ENCODE measurements at places on chromosomes 6 and 20. TPM values are rescaled to one million over a fixed set of nuclear protein-coding genes. Genes with fewer than 3 reads are reported as not detected.

BTNL2 gene
- not detected for total RNA-seq

TAGAP gene
- total RNA-seq: not detected

MOCS3 gene
- total RNA-seq: 4.3 TPM

- DNase-seq: no peak
- peaks cover 2% of the 10 kb centered on the region for H3K27me3 ChIP-seq
Measured at GRCh38 chr6:106122938-106123656, 37.0 kb downstream of the PRDM1 start.

DNA sequence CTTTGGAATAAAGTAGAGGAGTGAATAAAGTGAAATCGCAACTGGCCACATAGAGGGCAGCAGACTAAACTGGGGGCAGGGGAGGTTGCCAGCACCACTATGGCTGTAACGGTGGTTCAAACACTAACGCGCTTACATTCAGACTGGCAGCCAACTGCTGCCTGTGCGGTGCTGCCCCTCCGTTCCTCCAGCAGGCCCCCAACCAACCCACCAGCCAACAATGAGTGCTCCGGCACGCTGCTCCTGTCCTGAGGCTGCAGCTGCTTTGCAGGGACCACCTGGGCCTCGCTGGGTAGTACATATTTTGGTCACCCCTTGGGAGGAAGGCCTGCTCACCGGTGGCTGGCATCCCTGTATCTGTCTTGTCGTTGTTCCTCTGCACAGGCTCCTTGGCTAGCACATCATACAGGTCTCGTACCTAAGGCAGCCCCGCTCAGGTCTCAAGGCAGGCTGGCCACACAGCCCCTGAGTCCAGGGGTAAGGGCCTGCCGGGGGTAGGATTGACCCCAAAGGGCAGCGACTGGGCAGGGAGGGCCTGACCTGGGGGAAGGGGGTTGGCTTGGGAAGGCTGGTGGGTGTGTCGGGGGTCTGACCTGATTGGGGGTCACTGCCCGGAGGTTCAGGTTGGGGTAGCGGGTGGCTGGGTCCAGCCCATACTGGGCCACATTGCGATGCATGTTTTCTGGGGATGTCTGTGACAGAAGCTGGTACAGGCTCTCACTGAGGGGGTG, 6.3 kb downstream of the MICAL1 start:
- no peaks in the 10 kb centered on the region for H3K27me3 ChIP-seq
- peaks cover 29% of the 10 kb centered on the region for H3K36me3 ChIP-seq
- H3K27ac ChIP-seq: no peak overlapping the region

GRCh38 chr20:48962976-48963771, 41.7 kb downstream of the ARFGEF2 start:
- peaks cover 12% of the 10 kb centered on the region for H3K36me3 ChIP-seq
- H3K4me1 ChIP-seq: peaks cover 17% of the 10 kb centered on the region
- no peaks in the 10 kb centered on the region for H3K27me3 ChIP-seq
- no peak for DNase-seq

- H3K27ac ChIP-seq: no peak overlapping the region
- no peak for DNase-seq
- H3K4me1 ChIP-seq: no peaks in the 10 kb centered on the region
- no peaks in the 10 kb centered on the region for H3K36me3 ChIP-seq
- no peak overlapping the region for H3K4me3 ChIP-seq
Measured at GRCh38 chr20:12597551-12597950, 411.2 kb upstream of the SPTLC3 start.

GRCh38 chr20:51680067-51680749, 88.0 kb downstream of the ATP9A start:
- H3K4me1 ChIP-seq: peaks cover 22% of the 10 kb centered on the region
- H3K4me3 ChIP-seq: no peak overlapping the region
- H3K27ac ChIP-seq: no peak overlapping the region
- no peak for DNase-seq

DNA sequence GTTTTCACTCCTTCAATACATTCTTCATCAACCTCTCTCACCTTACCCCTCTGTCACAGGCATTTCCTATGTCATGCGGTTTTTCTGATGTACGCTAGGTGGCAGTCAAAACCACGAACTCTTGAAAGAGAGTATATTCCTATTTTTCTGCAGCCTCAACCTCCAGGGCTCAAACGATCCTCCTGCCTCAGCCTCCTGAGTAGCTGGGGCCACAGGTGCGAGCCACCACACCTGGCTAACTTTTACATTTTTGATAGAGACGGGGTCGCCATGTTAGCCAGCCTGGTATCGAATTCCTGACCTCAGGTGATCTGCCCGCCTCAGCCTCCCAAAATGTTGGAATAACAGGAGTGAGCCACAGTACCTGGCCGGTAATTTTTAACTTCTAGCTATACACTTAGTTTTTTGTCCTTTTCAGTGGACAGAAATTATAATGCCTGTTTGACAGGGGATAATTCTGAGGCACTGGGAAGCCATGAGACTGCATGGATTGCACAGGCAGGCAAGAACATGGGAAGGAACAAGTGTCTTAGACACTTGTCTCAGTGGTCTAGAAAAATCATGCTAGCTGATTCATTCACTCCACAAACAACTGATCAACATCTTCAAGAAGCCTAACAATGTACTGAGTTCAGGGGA, 22.5 kb upstream of the HFE start:
- H3K4me1 ChIP-seq: peaks cover 15% of the 10 kb centered on the region
- H3K27ac ChIP-seq: no peak overlapping the region
- no peaks in the 10 kb centered on the region for H3K36me3 ChIP-seq
- no peak overlapping the region for H3K4me3 ChIP-seq

DNA sequence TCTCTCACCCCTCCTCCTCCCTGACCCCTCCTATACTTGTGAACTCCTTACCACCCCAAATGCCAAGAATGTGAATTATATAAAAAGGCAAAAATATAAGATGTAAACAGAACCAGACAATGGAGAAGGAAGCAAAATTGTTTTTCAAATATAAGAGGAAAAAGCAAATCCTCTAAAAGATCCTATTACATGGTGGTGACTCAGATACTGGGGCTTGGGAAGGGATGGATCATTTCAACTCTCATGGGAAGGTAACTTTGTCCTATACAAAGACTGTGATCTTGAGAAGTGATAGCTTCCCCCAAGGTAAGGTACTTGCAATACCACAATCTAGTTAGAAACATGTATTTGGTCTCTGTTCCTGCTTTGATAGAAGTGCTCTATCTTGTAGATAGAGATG, 24.6 kb upstream of the TNFRSF21 start:
- no peak overlapping the region for H3K27ac ChIP-seq
- H3K36me3 ChIP-seq: no peaks in the 10 kb centered on the region
- H3K4me3 ChIP-seq: no peak overlapping the region

GRCh38 chr6:71072508-71072907, 115.6 kb upstream of the B3GAT2 start:
- peaks cover under 1% of the 10 kb centered on the region for H3K36me3 ChIP-seq
- H3K4me1 ChIP-seq: peaks cover 5% of the 10 kb centered on the region
- DNase-seq: no peak
- H3K4me3 ChIP-seq: no peak overlapping the region
- peaks cover 3% of the 10 kb centered on the region for H3K27me3 ChIP-seq

DNA sequence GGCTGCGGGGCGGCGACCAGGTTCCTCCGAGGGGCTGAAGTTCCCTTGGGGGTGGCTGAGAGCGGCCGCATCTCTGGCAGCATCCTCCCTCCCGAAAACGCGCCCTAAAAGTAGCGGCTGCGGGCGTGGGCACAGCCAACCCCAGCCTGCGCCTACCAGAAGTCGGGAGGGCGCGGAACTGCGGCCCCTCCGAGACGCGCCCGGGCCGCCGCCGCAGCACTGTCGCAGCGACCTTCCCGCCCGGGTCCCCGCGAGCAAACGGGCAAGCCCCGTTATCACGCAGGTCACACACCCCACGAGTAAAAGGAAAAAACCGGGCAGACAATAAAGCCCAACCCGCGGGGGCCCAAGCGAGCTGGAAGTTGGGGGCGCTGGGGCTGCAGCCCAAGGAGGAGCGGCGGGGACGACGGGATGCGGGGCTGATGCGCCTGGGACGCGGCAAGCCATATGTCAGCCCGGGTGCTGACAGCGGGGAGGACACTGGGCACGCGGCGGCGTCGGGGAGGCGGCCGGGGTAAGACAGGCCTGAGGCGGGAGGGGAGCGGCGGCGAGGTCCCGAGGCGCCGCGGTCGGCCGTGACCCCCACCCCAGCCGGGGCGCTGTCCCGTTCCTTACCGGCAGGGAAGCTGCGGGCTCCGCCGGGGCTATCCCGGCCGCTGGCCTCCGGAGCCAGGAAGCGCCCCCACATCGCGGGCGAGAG, 659 bp downstream of the CEP85L start:
- H3K4me3 ChIP-seq: peak overlapping the region; percentile 85
- DNase-seq: no peak
- peaks cover 25% of the 10 kb centered on the region for H3K4me1 ChIP-seq
- H3K27me3 ChIP-seq: no peaks in the 10 kb centered on the region
- no peaks in the 10 kb centered on the region for H3K36me3 ChIP-seq

- no peak overlapping the region for H3K27ac ChIP-seq
- no peaks in the 10 kb centered on the region for H3K4me1 ChIP-seq
- H3K27me3 ChIP-seq: no peaks in the 10 kb centered on the region
- no peak overlapping the region for H3K4me3 ChIP-seq
- peaks cover 2% of the 10 kb centered on the region for H3K36me3 ChIP-seq
Measured at GRCh38 chr6:38459291-38459690, 180.4 kb downstream of the BTBD9 start.

DNA sequence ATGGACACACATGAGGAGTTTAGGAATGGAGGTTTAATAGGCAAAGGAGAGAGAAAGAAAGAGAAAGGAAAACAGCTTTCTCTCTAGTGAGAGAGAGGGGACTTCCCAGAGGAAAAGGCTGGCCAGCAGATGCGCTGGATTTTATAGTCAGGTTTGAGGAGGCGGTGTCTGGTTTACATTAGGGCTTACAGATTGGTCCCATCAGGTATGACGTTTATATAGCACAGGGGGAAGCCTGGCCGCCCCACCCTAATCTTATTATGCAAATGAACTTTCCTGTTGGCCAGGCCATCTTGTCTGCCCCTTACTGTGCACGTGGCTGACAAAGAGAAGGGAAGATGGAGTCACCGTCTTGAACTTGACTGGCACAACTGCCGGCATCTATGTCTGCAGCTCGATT, 86.6 kb upstream of the QKI start:
- peaks cover 39% of the 10 kb centered on the region for H3K4me1 ChIP-seq
- no peaks in the 10 kb centered on the region for H3K27me3 ChIP-seq
- H3K27ac ChIP-seq: no peak overlapping the region
- no peak for DNase-seq

DNA sequence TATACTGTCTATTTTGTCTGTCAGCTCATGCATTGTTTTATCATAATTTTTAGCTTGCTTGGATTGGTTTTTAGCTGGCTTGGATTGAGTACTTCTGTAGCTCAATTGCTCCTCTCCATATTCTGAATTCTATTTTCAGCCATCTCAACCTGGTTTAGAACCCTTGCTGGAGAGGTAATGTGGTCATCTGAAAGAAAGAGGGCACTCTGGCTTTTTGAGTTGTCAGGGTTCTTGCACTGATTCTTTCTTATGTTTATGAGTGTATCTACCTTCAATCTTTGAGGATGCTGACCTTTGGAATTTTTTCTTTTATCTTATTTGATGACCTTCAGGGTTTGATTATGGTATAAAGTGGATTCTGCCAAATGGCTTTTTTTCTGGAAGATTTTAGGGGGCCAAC, 632.7 kb upstream of the ID4 start:
- peaks cover 2% of the 10 kb centered on the region for H3K36me3 ChIP-seq
- no peak overlapping the region for H3K27ac ChIP-seq
- no peaks in the 10 kb centered on the region for H3K27me3 ChIP-seq
- no peak overlapping the region for H3K4me3 ChIP-seq
- DNase-seq: no peak

Data from chondrocyte (in vitro differentiated cells).